Stomach (tissue), 19 donors: ENCODE measurements at places on chromosomes 5 and 9. TPM values are rescaled to one million over a fixed set of nuclear protein-coding genes. Genes with fewer than 3 reads are reported as not detected.

The RNF208 gene
- 4.3 TPM for total RNA-seq

The CCDC187 gene
- 2.8 TPM for total RNA-seq

The COL5A1 gene
- 35.2 TPM for total RNA-seq

The ABCA1 gene
- total RNA-seq = 20.5 TPM

DNA sequence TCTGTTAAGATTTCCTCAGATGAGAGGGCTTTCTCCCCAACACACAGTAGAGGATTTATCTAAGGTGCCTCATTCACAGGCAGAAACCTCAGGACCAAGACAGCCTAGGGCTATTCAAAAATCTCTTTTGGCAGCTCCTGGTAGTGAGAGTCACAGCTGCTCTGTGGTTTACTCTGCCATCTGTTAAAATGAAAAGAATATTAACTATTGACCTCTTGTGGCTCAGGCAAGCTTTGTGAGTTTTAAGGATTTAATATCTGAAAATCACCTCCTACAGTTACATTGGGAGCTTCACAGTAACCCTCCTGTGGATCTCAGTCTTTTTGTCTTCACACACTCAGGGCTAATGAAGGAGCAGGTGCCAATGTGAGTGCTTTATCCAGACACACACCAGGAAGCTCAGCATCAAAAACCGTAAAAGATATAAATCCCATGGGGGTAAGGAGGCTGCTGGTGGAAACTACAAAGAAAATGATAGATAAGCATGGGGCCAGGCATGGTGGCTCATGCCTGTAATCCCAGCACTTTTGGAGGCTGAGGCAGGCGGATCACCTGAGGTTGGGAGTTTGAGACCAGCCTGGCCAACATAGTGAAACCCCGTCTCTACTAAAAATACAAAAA is 29.7 kb downstream of the PPP1R2B start:
- DNase-seq = no peak
- no peak overlapping the region for H3K27ac ChIP-seq
- H3K36me3 ChIP-seq = no peaks in the 10 kb centered on the region
- no peaks in the 10 kb centered on the region for H3K4me1 ChIP-seq
- no peak overlapping the region for H3K4me3 ChIP-seq
- H3K27me3 ChIP-seq = no peaks in the 10 kb centered on the region

GRCh38 chr9:659286-659685 is 182.2 kb upstream of the DMRT1 start:
- H3K4me1 ChIP-seq = peaks cover 7% of the 10 kb centered on the region
- no peaks in the 10 kb centered on the region for H3K36me3 ChIP-seq
- H3K27ac ChIP-seq = no peak overlapping the region
- DNase-seq = no peak
- no peak overlapping the region for H3K4me3 ChIP-seq

- no peak overlapping the region for H3K27ac ChIP-seq
- peak overlapping the region; percentile 35 for H3K4me3 ChIP-seq
- peaks cover 24% of the 10 kb centered on the region for H3K27me3 ChIP-seq
- no peak for DNase-seq
- peaks cover 14% of the 10 kb centered on the region for H3K4me1 ChIP-seq
- H3K36me3 ChIP-seq = no peaks in the 10 kb centered on the region
Observed at GRCh38 chr5:176809544-176810080, 747 bp upstream of the UNC5A start.

GRCh38 chr5:41852293-41852692 is 17.9 kb downstream of the OXCT1 start:
- H3K36me3 ChIP-seq = peaks cover 67% of the 10 kb centered on the region
- no peaks in the 10 kb centered on the region for H3K4me1 ChIP-seq
- H3K27ac ChIP-seq = no peak overlapping the region
- no peak for DNase-seq

DNA sequence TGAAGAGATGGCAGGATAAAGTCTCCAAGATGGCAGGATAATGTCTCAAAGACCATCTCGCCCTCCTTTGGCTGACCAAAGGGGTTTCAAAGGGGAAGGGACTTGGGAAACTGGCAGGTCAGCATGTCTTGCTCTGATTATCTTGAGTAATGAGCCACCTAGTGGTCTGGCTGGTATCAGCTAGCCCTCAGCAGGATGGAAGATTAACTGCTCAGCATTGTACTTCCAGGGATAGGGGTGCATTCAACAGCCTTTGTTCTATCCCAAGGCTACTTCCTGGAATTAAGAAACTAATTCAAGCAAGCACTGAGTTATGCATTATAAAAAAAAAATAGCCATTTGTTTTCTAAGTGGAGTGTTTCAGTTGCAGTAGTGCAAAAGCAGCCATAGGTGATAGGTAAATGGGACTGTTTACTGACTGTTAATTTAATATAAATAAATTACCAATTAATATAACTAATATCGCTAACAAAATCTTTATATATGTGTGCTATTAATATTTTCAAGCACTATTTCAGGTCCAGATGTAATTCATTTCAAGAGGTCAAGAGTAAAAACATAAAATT is 555.5 kb downstream of the CDH9 start:
- H3K4me1 ChIP-seq = no peaks in the 10 kb centered on the region
- H3K27me3 ChIP-seq = no peaks in the 10 kb centered on the region
- DNase-seq = peak; percentile 56
- no peak overlapping the region for H3K4me3 ChIP-seq
- no peaks in the 10 kb centered on the region for H3K36me3 ChIP-seq

DNA sequence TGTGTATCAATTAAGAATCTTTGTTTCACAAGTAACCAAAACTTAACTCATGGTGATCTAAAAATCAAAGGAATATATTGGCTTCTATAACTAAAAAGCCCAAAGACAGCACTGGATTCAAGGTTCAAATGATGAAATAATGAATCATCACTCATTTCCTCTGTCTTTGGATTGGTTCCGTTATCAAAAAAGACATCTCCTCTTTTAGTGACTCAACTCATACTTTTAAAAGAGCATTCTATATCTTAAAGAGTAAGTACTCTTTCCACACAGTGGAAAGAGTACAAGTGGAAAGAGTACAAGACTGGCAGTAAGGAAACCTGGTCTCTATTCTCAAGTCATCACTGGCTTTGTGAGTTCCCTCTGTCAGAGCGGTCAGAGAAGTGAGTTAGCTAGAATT is 141.4 kb upstream of the NMUR2 start:
- no peaks in the 10 kb centered on the region for H3K27me3 ChIP-seq
- DNase-seq = no peak

GRCh38 chr5:34652466-34652865 is 3.7 kb upstream of the RAI14 start:
- H3K36me3 ChIP-seq = no peaks in the 10 kb centered on the region
- H3K27me3 ChIP-seq = peaks cover 13% of the 10 kb centered on the region
- H3K4me1 ChIP-seq = peaks cover 4% of the 10 kb centered on the region
- DNase-seq = no peak
- H3K4me3 ChIP-seq = no peak overlapping the region

DNA sequence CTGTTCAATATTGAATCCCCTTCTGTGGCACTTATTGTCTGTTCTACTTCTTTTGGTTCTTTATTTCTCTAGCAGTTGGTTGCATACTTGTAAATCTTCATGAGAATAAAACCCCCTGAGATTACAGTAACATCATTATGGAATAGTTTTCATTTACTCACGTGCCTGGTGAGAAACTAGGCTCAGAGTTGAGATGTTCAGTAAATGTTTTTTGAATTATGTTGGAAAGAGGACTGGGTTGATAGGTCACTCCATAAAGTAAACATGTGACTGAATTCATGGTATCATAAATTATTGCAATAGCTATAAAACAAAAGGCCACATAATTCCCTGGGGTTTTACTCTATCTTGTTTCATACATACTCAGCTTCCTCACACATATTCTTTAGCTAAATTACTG is 174.2 kb upstream of the C9orf72 start:
- H3K36me3 ChIP-seq = no peaks in the 10 kb centered on the region
- H3K27ac ChIP-seq = no peak overlapping the region
- DNase-seq = no peak
- no peaks in the 10 kb centered on the region for H3K27me3 ChIP-seq

- no peaks in the 10 kb centered on the region for H3K27me3 ChIP-seq
- peaks cover 6% of the 10 kb centered on the region for H3K4me1 ChIP-seq
- H3K27ac ChIP-seq = no peak overlapping the region
- H3K4me3 ChIP-seq = no peak overlapping the region
- no peaks in the 10 kb centered on the region for H3K36me3 ChIP-seq
Observed at GRCh38 chr5:61405511-61406295, 73.6 kb downstream of the ZSWIM6 start.

- H3K27ac ChIP-seq = no peak overlapping the region
- no peak for DNase-seq
- H3K36me3 ChIP-seq = no peaks in the 10 kb centered on the region
- no peak overlapping the region for H3K4me3 ChIP-seq
- H3K4me1 ChIP-seq = no peaks in the 10 kb centered on the region
- no peaks in the 10 kb centered on the region for H3K27me3 ChIP-seq
Observed at GRCh38 chr5:146832985-146833732, 45.4 kb downstream of the PPP2R2B start.

DNA sequence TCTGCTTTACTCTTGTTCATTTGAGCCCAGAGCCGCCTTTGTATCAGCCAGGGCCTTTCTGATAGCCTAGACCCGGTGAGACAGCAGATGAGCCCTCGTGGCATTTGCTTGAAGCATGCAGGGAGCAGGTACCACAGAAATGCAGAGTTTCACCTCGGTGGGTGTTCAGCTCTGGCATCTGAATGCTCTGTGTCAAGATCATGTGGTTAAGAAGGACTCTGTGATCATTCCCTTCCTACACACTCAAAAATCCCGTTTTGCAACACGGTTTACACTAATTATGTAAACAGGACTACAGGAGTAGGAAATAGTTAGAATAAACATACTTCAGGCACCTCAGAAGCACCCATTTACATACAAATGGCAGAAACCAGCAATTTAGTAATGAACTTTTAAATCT is 67.2 kb downstream of the MVB12B start:
- no peak for DNase-seq
- no peaks in the 10 kb centered on the region for H3K27me3 ChIP-seq
- no peak overlapping the region for H3K4me3 ChIP-seq
- peaks cover 35% of the 10 kb centered on the region for H3K36me3 ChIP-seq

DNA sequence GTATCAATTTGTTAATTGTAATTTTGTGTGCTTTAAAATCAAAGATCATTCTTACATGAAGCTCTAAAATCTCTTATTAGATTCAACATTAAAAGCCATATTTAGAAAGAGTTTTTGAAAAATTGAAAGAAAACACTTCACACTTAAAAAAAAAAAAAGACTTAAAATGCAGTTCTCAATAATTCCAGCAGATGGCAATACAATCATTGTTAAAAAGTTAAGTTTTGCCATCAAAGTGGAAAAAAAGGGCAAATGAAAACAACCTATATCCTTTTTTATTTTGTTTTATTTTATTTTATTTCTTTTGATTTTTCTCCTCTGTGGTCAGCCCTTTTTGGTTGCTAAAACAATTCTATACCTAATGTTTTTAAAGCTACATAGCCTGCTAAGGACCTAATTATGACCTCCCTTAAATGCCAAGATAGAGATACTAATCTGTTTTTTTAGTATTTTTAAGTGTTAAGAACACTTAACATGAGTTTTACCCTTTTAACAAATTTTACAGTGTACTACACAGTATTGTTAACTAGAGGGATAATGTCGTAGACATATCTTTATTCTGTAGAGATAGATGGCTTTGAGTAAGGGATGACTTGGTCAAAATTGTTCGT is 154.2 kb upstream of the DAB2 start:
- H3K27ac ChIP-seq = no peak overlapping the region
- no peaks in the 10 kb centered on the region for H3K4me1 ChIP-seq
- H3K27me3 ChIP-seq = no peaks in the 10 kb centered on the region
- no peak for DNase-seq
- no peak overlapping the region for H3K4me3 ChIP-seq
- H3K36me3 ChIP-seq = no peaks in the 10 kb centered on the region

- H3K4me3 ChIP-seq = peak overlapping the region; percentile 50
- peaks cover 48% of the 10 kb centered on the region for H3K4me1 ChIP-seq
Observed at GRCh38 chr5:107672211-107673038, 1.7 kb upstream of the EFNA5 start.

GRCh38 chr9:126391713-126392661 is 65.4 kb downstream of the MVB12B start:
- H3K4me1 ChIP-seq = peaks cover 32% of the 10 kb centered on the region
- H3K27ac ChIP-seq = peak overlapping the region; percentile 22
- peaks cover 59% of the 10 kb centered on the region for H3K36me3 ChIP-seq
- no peak overlapping the region for H3K4me3 ChIP-seq

- H3K4me1 ChIP-seq = no peaks in the 10 kb centered on the region
- DNase-seq = no peak
- H3K4me3 ChIP-seq = no peak overlapping the region
- no peaks in the 10 kb centered on the region for H3K36me3 ChIP-seq
- no peak overlapping the region for H3K27ac ChIP-seq
Observed at GRCh38 chr9:80866121-80866520, 823.2 kb downstream of the TLE1 start.

GRCh38 chr5:100852988-100853449 is 50.1 kb downstream of the ST8SIA4 start:
- H3K4me1 ChIP-seq = no peaks in the 10 kb centered on the region
- no peaks in the 10 kb centered on the region for H3K36me3 ChIP-seq
- H3K27ac ChIP-seq = no peak overlapping the region
- H3K4me3 ChIP-seq = no peak overlapping the region
- no peaks in the 10 kb centered on the region for H3K27me3 ChIP-seq
